ENCODE measurements at places on chromosomes 3 and 15. TPM values are rescaled to one million over a fixed set of nuclear protein-coding genes. Genes with fewer than 3 reads are reported as not detected.

Gene ITGA11
- total RNA-seq, result 1.1 TPM

Gene PAQR9
- total RNA-seq, result not detected

Gene NEK4
- 22.2 TPM for total RNA-seq

Gene DCLK3
- not detected for total RNA-seq

Gene TMEM207
- not detected for total RNA-seq

Gene CILP
- total RNA-seq, result 0.04 TPM

Gene SCAANT1
- not detected for total RNA-seq

Gene SERPINI2
- not detected for total RNA-seq

GRCh38 chr3:43319376-43319775, 33.0 kb downstream of the SNRK start:
- no peaks in the 10 kb centered on the region for H3K27me3 ChIP-seq
- DNase-seq, result no peak
- H3K4me3 ChIP-seq, result no peak overlapping the region
- H3K4me1 ChIP-seq, result peaks cover 37% of the 10 kb centered on the region

- H3K4me3 ChIP-seq, result no peak overlapping the region
- H3K4me1 ChIP-seq, result no peaks in the 10 kb centered on the region
- no peaks in the 10 kb centered on the region for H3K36me3 ChIP-seq
- peaks cover 21% of the 10 kb centered on the region for H3K27me3 ChIP-seq
- H3K27ac ChIP-seq, result no peak overlapping the region
Observed at GRCh38 chr15:78389322-78389721, 48.7 kb upstream of the IREB2 start.

GRCh38 chr3:56879436-56880215, 77.9 kb upstream of the ARHGEF3 start:
- no peaks in the 10 kb centered on the region for H3K27me3 ChIP-seq
- no peak overlapping the region for H3K27ac ChIP-seq
- no peak overlapping the region for H3K4me3 ChIP-seq
- no peak for DNase-seq

DNA sequence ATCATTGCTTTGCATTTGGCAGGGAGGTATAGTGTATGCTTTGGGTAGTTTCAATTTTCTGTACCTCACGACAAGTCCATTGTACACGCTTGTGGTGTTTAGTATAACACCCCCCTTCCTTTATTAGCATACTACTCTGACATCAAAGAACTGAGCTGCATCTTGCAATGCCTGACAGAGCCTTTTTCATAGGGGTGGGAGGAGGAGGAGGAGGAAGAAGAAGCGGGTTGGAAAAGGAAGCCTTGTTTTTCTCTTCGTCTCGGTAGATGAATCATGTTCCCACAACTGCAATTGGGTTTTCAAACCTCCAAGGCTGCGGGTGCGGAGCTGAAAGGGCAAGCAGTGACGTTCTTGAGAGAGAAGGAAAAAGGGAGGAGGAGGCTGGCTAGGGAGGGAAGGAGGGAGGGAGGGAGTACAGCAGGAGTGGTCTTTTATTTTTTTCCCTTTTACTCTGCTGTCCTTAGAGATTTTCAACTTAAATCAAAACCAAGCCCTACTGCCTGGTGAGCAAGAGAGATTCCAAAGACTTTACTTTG, 175.7 kb downstream of the KLHL25 start:
- DNase-seq, result peak; percentile 45
- H3K36me3 ChIP-seq, result peaks cover 5% of the 10 kb centered on the region
- H3K27me3 ChIP-seq, result no peaks in the 10 kb centered on the region

GRCh38 chr3:48997714-48998637, 7.9 kb downstream of the P4HTM start:
- H3K27ac ChIP-seq, result no peak overlapping the region
- H3K27me3 ChIP-seq, result no peaks in the 10 kb centered on the region
- no peak for DNase-seq
- H3K4me3 ChIP-seq, result no peak overlapping the region
- H3K4me1 ChIP-seq, result peaks cover 29% of the 10 kb centered on the region

- peak overlapping the region; percentile 2 for H3K4me3 ChIP-seq
- peaks cover 22% of the 10 kb centered on the region for H3K4me1 ChIP-seq
- DNase-seq, result peak; percentile 68
- peaks cover 3% of the 10 kb centered on the region for H3K27me3 ChIP-seq
- peak overlapping the region; percentile 39 for H3K27ac ChIP-seq
Observed at GRCh38 chr15:100229181-100230163, 112.3 kb downstream of the ADAMTS17 start.

GRCh38 chr15:51623386-51623938, 891 bp upstream of the DMXL2 start:
- H3K4me3 ChIP-seq, result peak overlapping the region; percentile 84
- peaks cover 23% of the 10 kb centered on the region for H3K27me3 ChIP-seq
- no peaks in the 10 kb centered on the region for H3K36me3 ChIP-seq
- H3K4me1 ChIP-seq, result peaks cover 21% of the 10 kb centered on the region

- DNase-seq, result no peak
- no peaks in the 10 kb centered on the region for H3K4me1 ChIP-seq
- no peaks in the 10 kb centered on the region for H3K36me3 ChIP-seq
Observed at GRCh38 chr3:194527726-194528125, 40.9 kb upstream of the ATP13A3 start.

DNA sequence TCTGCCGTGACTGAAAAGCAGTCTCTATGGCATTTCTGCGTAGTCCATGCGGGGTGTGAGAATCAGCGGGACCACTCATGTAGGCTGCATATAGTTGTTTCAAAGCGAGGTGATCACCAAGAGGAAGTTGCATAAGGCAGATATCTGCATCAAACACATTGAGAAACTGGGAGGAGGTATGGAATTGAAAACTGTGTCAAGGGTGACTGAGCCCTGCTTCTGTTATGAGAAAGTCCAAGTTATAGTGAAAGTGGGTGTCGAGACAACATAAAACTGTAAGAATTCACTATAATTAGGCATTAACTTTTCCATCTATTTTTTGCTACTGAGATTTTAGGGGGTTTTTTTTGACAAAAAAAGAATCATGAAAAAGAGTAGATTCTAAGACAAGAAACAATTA, 109.3 kb downstream of the ZIC1 start:
- H3K4me3 ChIP-seq, result no peak overlapping the region
- H3K27ac ChIP-seq, result no peak overlapping the region
- H3K36me3 ChIP-seq, result no peaks in the 10 kb centered on the region

- H3K36me3 ChIP-seq, result peaks cover 35% of the 10 kb centered on the region
- no peak overlapping the region for H3K4me3 ChIP-seq
- no peak overlapping the region for H3K27ac ChIP-seq
- peaks cover 3% of the 10 kb centered on the region for H3K4me1 ChIP-seq
Observed at GRCh38 chr3:196662033-196662432, 22.5 kb downstream of the NRROS start.

Data from activated CD4-positive, alpha-beta T cell treated with anti-CD3 and anti-CD28 coated beads, Interleukin-2, amount 10 ng/mL, durations not matched to agents 7 days and 5 days (primary cell).